RWPE2 (cell line): ENCODE measurements at places on chromosomes 3 and 15.

- H3K4me3 ChIP-seq = no peak overlapping the region
- no peaks in the 10 kb centered on the region for H3K27me3 ChIP-seq
- H3K4me1 ChIP-seq = no peaks in the 10 kb centered on the region
Measured at GRCh38 chr3:4845882-4846281, 133.4 kb upstream of the BHLHE40 start.

GRCh38 chr3:133490468-133491351 lies 82.8 kb upstream of the CDV3 start:
- no peaks in the 10 kb centered on the region for H3K27me3 ChIP-seq
- no peaks in the 10 kb centered on the region for H3K36me3 ChIP-seq
- no peak overlapping the region for H3K27ac ChIP-seq
- no peak overlapping the region for H3K4me3 ChIP-seq
- no peaks in the 10 kb centered on the region for H3K4me1 ChIP-seq
- no peak for DNase-seq

GRCh38 chr3:116164039-116164438 lies 281.2 kb downstream of the LSAMP start:
- no peaks in the 10 kb centered on the region for H3K27me3 ChIP-seq
- H3K4me3 ChIP-seq = no peak overlapping the region
- no peak overlapping the region for H3K27ac ChIP-seq

- no peak overlapping the region for H3K27ac ChIP-seq
- H3K4me1 ChIP-seq = no peaks in the 10 kb centered on the region
- no peaks in the 10 kb centered on the region for H3K36me3 ChIP-seq
- H3K4me3 ChIP-seq = no peak overlapping the region
- no peak for DNase-seq
Measured at GRCh38 chr3:112763258-112763657, 83.4 kb downstream of the CD200R1L start.

DNA sequence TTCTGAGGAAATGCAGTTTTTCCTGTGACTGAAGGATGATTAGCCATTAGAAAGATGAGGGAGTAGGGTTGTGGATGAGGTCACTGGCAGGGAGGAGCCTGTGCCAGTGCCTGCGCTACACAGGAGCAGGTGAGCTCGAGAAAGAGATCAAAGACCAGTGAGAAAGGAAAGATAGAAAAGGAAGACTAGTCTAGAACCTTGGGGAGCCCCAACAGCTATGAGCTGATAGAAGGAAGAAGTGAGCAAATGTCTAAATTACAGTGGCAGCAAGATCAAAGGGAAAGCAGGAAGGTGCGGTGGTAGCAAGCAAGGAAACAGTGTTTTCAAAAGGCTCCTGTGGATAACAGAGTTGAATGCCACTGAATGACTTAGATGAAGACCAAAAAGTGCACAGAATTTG lies 39.6 kb downstream of the LNP1 start:
- H3K27ac ChIP-seq = no peak overlapping the region
- no peak overlapping the region for H3K4me3 ChIP-seq
- no peak for DNase-seq
- H3K4me1 ChIP-seq = peaks cover 7% of the 10 kb centered on the region

DNA sequence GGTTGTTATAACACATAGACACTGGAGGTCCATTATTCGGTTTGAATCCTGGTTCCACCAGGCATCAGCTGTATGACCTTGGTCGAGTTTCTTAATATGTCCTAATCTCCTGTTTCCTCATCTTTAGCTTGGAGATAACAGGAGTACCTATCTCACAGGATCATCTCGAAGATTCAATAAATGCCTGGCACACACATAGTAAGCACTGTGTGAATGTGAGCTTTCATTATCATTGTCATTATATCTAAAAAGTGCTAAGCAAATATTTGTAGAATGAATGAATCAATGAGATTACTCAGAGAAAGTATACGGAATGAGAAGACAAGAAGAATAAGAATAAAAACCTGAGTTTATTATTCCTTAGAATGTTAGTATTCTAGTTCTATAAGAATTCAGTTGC lies 227.4 kb upstream of the CFAP20DC start:
- peaks cover 7% of the 10 kb centered on the region for H3K4me1 ChIP-seq
- H3K4me3 ChIP-seq = no peak overlapping the region
- H3K27ac ChIP-seq = no peak overlapping the region
- H3K27me3 ChIP-seq = no peaks in the 10 kb centered on the region
- no peak for DNase-seq

GRCh38 chr15:49507261-49507660 lies 84.2 kb downstream of the FGF7 start:
- peak overlapping the region; percentile 16 for H3K27ac ChIP-seq
- no peak for DNase-seq
- H3K36me3 ChIP-seq = no peaks in the 10 kb centered on the region
- no peaks in the 10 kb centered on the region for H3K27me3 ChIP-seq
- H3K4me3 ChIP-seq = no peak overlapping the region
- H3K4me1 ChIP-seq = peaks cover 20% of the 10 kb centered on the region

DNA sequence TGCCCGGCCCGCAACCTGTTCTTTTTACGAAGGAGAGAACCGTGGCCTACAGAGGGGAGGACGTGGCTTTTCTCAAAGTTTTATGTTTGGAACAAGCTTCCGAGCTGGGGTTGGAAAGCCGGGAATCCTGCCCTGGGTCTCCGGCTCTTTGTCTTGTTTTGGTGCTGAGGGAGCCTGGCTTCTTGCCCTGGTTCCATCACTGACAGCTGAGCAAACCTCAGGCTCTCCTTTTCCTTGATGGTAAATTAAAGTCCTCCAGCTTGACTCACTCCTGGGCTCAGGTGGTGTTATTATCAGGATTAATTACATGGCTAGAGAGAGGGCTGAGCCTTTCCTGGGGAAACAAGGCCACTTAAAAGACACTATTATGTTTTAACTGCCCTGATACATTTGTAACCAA lies 289.5 kb upstream of the RGMA start:
- H3K27ac ChIP-seq = no peak overlapping the region
- H3K27me3 ChIP-seq = peaks cover 9% of the 10 kb centered on the region
- H3K36me3 ChIP-seq = no peaks in the 10 kb centered on the region
- no peak for DNase-seq
- H3K4me3 ChIP-seq = no peak overlapping the region

- H3K27me3 ChIP-seq = no peaks in the 10 kb centered on the region
- no peak for DNase-seq
- H3K36me3 ChIP-seq = peaks cover 8% of the 10 kb centered on the region
- H3K4me3 ChIP-seq = no peak overlapping the region
- H3K27ac ChIP-seq = no peak overlapping the region
Measured at GRCh38 chr3:108158251-108158650, 64.0 kb downstream of the IFT57 start.

GRCh38 chr3:169857811-169858210 lies 11.9 kb downstream of the LRRC31 start:
- DNase-seq = no peak
- no peak overlapping the region for H3K4me3 ChIP-seq
- no peak overlapping the region for H3K27ac ChIP-seq

DNA sequence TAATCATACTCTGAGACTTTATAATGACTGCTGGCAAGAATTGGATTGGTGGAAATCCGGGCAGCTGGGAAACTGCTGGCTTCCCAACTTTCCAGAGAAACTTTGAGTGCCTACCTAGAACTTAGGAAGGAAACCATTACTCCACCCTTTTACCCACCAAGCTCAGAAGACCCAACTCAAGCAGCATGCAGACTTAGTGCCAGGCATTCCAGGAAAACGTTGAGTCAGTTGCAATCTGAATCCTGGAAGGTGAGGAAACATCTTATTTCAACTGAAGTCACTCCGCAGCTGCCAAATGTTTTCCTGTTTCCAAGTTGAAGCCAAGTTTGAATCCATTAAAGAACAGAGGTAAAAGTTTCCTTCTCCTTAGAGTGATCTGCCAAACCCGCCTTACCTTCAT lies 126.5 kb downstream of the ZNF385D start:
- no peaks in the 10 kb centered on the region for H3K36me3 ChIP-seq
- no peak for DNase-seq
- H3K4me1 ChIP-seq = no peaks in the 10 kb centered on the region
- H3K27me3 ChIP-seq = no peaks in the 10 kb centered on the region
- H3K4me3 ChIP-seq = no peak overlapping the region
